ENCODE measurements at places on chromosomes 7 and 10.

- no peak for DNase-seq
Observed at GRCh38 chr10:11430421-11431215, 180.8 kb downstream of the USP6NL start.

- DNase-seq = peak; percentile 84
Observed at GRCh38 chr7:76358481-76359110, at the start of gene YWHAG. Gene YWHAG (minus strand): TSS chr7:76358991. CDS start chr7:76358808, 183 bp downstream.

GRCh38 chr7:34087892-34088891 lies 182.9 kb downstream of the BMPER start:
- no peak for DNase-seq

- no peak for DNase-seq
Observed at GRCh38 chr10:86083664-86084175, 282.9 kb downstream of the GRID1 start.

DNA sequence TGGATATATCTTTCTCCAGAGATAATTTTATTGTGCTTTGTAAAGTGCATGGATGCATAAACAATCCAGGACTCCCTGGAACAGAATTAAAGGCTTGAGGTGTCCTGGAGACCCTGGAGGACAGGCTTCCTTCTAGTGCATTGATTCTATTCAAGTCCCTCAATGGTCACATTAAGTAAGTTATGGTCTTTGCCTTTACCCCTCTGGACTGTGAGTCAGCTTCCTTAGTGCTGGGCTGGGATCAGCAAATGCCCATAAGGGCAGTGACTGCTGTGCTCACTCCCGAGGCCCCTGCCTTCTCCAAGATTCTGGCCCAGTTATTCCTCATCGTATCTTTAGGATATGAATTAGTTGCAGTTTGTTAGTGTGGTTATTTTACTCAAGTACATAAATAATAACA lies 178.7 kb upstream of the PRSS58 start:
- DNase-seq = no peak

- DNase-seq = no peak
Observed at GRCh38 chr7:47478017-47478344, 103.9 kb downstream of the TNS3 start.

DNA sequence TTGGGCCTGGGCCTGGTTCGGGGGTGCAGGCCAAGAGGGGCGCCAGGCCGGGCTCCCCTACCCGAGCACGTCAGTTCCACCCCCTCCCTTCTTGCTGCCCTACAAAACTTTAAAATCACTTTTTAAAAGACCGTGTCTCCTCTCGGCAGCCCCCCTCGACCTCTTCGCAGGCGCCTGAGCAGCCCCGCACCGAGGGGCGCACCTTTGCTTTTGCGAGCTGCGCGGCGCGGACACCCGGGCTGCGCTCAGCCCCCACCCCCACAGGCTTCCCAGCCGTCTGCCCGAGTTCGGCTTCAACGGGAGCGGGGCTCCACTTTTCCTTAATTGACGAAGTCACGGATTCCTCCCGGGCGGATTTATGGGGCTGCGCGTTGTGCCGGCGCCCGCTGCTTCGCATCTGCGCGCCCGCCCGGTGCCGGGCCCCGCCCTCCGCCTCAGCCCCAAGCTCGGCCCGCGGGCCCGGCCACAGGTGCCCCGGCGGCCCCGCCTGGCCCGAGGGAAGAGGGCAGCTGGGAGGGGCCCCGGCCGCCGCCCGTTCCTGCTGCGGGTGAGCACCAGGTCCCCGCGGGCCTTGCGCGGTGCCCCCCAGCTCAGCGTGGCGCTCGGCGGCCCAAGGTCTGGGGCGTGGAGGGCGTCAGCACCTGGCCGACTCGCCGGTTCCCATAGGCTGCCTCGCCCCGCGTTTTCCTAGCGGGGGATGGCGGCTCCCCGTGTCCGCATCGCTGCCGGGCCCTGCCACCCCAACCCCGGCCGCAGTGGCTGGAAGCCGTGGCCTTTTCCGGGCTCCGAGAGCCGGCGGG lies 10.8 kb upstream of the MNX1 start:
- no peak for DNase-seq

DNA sequence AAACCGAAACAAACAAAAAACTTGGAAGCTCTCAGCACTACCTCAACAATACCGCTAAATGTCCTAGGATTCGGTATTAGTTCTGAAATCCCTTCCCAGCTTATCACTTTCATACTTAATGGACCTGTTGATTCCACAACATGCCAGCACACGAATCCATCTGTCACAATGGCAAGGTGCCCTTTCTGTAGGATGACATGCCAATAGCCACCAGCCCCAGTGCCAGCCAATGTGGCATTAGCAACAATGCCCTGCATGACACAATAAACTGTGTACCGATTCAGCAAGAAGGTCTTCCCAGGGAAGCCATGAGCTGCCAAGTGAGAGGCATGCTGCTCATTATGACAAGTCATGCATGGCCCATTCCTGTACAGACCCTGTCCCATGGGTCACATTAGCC lies 35.6 kb upstream of the CHCHD3 start:
- no peak for DNase-seq

DNA sequence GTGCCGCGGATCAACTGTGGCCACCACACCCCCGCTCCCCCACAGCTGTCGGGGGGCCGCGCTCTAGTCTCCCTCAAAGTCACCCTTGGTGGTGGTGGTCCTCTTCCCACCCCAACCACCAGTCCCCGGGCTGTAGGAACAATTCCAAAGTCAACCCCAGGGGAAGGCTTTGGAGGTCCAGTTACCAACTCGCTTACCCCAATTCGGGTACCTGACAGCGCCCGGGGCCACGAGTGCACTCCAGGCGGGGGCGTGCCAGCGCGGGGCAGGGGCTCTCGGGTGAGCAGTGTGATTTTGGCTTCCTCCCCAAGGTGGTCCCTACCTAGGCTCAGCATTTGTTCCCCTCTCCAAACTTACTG lies 584 bp upstream of the ZMIZ1 start:
- DNase-seq = no peak

- DNase-seq = no peak
Observed at GRCh38 chr10:30784524-30784896, 155.0 kb upstream of the LYZL2 start.
